ENCODE measurements at places on chromosomes 1 and 21. TPM values are rescaled to one million over a fixed set of nuclear protein-coding genes. Genes with fewer than 3 reads are reported as not detected.
A peak's percentile ranks its signal among the peaks of the same experiment; 100 is the strongest.

GRCh38 chr1:230160957-230161771, 94.1 kb downstream of the GALNT2 start:
- DNase-seq: no peak

The HES3 gene
- total RNA-seq: not detected

GRCh38 chr1:180155182-180155682, 563 bp downstream of the QSOX1 start:
- DNase-seq: peak; percentile 45

GRCh38 chr1:47927165-47927564, 70.0 kb downstream of the TRABD2B start:
- DNase-seq: no peak

DNA sequence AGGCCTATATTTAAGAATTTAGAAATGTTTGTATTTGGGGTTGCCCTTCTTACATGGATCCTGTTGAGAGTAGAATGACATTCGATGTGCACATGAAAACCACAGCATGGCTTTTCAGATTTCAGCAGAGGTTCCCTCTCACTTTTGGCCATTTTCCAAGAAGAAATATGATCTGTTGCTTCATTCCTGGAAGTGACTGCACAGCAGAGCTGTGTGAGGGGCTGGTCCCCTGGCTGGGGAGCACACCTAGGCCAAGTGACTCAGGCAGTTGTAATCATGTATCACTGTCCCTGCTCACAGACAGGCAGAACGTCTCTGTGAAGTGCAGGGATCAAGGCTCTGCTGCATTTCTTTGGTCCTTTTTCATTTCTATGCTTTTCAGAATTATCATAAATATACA, 32.3 kb downstream of the AGT start:
- DNase-seq: peak; percentile 45

DNA sequence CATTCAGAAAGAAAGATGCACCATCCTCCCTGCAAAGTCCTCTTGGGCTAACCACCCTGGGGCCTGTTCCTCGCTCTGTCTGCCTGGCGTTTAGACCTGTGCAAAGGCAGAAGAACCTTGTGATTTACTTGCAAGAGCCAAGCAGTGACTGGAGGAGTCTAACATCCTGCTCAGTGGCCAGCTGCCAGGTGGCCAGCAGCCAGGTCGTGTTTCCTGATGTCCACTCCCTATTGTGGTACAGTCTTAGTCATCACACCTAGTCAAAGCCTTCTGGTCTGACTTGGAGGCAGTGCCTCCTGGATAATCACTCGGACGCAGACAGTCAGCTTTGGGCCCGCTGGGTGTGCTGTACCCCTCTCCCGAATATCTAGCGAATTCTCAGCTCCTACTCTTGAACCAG, 118.1 kb downstream of the PGBD5 start:
- peak; percentile 69 for DNase-seq

The ATAD3C gene
- total RNA-seq: 0.14 TPM
